ENCODE measurements at places on chromosomes 4 and X.

GRCh38 chr4:173038192-173038896 lies 130.3 kb upstream of the GALNT7 start:
- DNase-seq: no peak

DNA sequence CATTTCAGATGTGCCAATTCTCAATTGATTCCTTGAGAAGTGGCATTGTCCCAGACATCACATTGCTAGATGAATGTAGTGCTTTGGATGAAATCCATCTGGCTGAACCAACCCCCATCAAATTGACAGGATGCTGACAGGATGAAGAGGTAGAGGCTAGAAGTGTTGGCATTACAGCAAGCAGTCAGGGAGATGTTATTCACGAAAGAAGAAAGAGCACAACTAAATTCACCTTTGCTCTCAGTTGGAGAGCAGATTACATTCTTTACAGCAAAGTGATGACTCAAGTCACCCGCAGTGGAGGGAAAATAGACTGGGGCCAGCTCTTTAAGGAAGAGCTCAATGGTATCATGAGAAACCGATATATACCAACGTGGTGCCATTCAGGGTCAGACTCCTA lies 259.6 kb downstream of the C4orf33 start:
- DNase-seq: no peak

- no peak for DNase-seq
Measured at GRCh38 chr4:138959097-138959815, 56.3 kb upstream of the NOCT start.

GRCh38 chr4:159460371-159460770 lies 357.5 kb downstream of the RAPGEF2 start:
- DNase-seq: no peak

DNA sequence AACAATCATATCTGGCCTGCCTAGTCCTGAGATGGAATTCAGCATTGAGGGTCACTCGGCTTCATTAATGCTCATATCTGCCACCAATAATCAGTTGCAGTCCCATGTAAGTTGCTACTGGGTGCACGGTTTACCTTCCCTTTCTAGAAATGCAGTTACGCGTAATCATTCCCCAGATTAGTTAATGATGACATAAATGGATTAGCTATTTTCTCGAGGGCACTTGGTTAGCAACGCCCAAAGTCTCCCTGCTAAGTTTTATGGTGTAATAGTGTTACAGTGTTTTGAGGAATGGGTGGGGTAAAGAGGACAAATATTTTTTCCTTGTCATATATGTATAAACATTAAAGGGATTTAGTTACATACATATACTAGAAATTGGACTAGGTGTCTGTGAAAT lies 118.8 kb downstream of the MID1 start:
- DNase-seq: no peak

DNA sequence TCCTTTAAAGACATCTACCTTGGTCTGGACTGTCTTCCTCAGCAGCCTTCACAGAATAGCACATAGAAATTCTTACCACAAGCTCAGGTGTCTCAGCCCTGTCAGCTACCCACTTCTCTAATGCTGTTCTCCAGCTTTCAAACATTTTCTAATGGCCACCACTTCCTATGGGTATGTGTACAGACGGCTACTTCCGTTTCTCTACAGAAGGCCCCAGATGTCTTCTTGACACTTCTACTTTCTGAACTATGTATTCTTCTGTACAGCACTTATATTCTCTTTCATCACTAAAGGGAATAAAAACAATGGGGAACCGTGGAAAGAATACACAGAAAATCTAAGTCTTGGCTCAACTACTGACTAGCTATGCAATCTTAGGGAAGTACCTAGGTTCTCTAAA lies 13.3 kb downstream of the OPHN1 start:
- DNase-seq: no peak

DNA sequence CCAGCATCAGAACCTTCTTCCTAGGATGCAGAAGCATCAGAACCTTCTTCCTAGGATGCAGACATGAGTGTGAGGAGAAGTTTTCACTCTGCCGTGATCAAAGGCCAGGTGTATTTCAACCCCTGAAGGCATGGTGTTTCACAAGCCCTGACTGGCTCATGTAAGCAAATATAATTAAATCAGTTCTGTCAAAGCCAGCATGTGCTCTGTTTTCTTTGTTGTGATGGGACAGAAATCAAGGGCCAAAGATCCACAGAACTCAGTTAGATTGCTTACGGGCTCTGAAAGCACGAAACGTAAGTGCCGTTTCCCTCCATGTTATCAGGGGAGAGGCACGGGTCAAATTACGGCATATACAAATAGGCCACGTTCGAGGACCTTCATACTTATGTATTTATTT lies 32.0 kb upstream of the CLDN24 start:
- DNase-seq: no peak

- no peak for DNase-seq
Measured at GRCh38 chr4:47054130-47054529, 22.8 kb downstream of the GABRB1 start.

- DNase-seq: no peak
Measured at GRCh38 chr4:17276776-17277175, 235.1 kb downstream of the QDPR start.

DNA sequence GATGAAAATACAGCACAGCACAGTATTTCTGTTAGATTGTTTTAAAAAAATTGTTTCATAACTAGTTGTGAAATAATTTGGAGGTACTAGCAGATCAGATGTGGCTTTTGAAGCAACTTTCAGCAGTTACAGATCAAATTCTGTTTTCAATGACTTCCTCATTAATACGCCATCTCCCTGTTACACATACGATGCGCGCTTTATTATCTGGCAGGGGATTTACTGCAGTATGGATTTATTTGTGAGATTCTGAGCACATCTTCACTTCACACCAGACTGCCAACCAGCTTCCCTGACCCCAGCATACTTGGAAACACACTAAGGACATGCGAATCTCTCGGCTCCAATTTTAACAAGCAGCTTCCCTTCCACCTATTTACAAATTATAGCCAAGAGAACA lies 235.5 kb upstream of the DIAPH2 start:
- no peak for DNase-seq

DNA sequence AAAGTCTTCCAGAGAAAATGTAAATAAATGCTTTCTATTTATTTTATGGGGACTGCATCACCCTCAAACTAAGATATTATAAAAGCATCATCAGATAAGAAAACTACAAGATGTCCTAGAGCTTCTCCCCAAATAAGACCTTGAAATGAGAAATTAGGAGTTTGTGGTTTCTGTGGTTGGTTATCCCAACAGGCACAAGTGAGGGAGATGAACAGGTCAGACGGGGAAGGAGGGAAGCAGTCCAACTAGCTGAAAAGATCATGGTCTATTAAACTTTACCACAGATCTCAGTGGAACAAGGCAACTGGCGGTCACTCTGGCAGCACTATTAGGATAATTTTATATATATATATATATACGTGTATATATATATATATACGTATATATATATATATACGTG lies 319.3 kb upstream of the GRID2 start:
- DNase-seq: no peak

DNA sequence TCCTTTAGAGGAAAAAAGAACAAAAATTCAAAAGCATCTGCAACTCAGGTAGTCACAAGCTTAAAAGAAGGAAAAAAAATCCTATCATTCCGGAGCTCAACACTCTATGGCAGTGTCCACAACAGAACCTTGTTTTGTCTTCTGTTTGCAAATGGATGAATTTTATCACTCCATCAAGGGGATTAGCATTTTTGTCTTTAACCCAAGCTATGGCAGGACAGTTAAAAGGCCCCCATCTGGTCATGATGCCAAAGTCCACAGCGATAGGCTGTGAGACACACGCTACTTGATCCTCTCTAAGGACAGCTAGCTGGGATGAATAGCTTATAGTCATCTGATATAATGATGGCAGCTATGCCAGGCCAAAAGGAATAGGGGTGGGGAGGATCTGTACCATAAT lies 16.6 kb downstream of the AMER1 start:
- no peak for DNase-seq

- DNase-seq: no peak
Measured at GRCh38 chr4:144649646-144650045, 3.7 kb downstream of the HHIP start.
